ENCODE measurements at places on chromosomes 11 and 22.

DNA sequence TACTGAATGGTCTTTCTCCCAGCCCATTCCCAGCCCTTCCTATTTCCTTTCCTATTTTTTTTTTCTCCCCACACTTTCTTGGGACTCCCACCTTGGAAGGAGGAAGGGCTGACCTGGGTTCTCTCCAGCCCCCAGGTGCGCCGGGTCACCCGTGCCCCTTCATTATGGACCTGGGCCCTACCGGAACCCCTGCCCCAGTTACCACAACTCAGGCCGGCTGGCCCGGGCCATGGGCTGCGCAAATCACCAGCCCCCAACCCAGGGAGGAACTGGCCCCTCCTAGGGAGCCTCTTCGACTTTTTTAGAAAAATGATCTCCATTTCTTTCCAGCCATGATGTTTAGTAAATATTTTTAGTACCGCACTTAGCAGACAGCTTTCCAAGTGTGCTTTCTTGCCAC, 62.2 kb downstream of the MORC2 start:
- DNase-seq: no peak

DNA sequence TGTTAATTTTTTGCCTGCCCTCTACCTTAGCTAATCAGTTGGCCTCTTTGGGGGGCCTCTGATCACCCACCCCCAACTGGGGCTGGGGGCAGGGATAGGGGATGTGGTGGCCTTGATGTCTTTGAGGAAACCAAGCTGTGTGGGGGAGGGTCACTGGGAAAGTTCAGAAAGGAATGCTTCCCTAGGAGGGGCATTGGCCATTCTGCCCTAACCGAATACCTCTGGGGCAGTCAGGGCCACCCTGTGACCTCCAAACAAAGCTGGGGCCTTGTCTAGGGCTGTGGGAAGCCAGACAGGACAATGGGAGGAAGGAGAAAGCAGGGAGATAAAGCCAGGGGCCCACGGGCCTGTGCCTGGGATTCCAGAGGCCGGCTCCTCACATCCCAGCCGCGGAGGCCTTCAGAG, 97.5 kb downstream of the TSPAN18 start:
- no peak for DNase-seq

GRCh38 chr11:69943506-69943905, 124.3 kb upstream of the FGF3 start:
- no peak for DNase-seq

DNA sequence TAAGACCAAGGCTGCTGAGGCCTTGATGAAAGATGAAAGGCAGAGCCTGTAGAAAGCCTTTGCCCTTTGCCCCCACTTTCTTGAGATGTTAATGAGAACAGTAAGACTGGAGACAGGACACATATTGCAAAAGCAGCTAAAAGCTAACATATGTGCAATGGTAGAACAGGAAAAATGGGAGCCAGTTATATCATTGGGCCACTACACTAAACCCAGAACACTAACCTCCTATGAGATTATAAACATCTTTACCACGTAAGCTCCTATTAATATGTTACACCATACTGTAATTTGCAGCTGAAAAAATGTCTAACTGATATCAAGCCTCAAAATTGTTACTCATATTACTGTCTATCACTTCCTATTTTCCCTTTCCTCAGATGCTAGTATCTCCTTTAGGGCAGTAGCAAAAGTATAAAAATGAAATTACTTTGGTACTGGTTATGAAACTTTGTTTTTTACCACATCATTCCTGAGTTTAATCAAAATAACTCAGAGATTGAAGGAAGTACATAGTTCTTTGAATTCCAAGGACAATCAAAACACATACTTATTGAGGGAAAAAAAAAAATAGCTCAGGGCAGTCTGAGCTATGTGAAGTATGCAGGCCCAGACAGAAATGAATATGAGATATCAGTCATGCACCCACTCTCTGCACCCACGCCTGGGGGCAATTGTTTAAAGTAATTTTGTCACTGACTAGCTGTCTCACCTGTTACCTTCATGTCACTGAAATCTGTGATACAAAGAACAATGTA, 9.1 kb downstream of the HPS5 start:
- DNase-seq: no peak

DNA sequence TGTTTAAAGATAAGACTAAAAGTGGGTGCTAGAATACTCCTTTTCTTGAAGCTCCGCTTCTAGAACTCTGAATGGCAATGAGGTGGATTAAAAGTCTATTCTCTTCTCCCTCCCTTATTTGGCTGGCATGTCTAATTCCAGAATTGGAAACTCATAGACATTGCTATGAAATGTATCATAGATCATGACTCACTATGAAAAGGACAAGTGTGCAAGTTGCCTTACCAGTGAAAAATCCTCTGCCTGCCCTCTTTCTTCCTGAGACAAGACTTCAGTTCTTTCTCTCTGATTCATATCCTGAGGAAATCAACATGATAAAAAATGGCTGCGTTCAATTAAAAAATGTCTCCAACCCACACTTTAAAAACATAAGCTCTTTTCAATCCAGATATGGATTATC, 73.2 kb upstream of the BLID start:
- DNase-seq: no peak

- DNase-seq: no peak
These were observed 3.8 kb upstream of the PDXP start for GRCh38 chr22:37654563-37655251.

GRCh38 chr22:45284705-45285262, at the start of gene UPK3A:
TSS of gene UPK3A (plus strand) at chr22:45284949. CDS start at chr22:45285014, 65 bp downstream.
- no peak for DNase-seq

DNA sequence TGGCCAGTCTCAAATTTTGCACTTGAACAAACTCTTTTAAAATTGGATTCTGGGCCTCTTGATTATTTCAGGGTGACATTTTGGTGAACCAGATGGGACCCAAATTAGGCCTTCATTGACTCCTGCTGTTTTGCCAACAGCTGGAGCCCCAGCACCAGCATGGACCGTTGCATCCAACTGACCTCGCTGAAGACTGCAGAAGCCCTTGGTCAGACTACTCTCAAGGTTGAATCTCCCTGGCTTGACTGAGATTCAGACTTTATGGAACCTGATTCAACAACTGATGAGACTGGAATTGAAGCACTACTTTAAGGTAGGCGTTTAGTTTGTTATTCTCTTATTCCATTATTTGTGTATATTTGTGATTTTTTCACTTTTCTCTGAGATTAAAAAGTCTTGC, 41.7 kb downstream of the NARS2 start:
- DNase-seq: no peak

DNA sequence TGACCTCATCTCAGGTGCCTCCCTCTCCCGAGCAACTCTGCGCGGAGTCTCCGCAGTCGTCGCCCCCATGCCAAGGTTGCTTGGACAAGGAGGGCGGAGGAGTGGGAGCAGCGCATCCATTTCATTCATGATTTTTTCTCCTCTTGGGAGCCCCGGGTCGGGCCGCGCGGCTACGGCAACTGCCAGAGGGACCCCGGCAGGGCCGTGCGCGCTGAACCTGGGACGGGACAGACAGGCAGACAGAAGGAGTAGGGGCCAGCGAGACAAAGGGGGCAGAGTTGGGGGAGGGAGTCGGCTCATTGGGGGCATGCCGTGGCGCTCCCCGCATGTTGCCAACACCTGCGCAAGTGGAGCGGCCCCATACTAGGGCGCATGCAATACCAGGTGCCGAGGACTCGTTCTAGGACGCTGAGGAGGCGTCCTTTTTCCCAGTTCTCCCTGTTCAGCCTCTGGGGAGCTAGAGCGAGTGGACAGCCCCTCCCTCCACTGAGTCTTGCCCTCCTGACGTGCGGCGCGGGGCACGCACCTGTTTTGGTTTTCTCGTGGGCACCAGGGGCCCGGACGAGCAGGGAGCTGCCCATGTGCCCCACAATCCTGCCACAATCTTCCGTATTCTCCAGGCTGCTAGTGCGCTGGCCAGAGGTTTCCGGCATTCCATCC, 501 bp upstream of the PTPN5 start:
- DNase-seq: no peak

DNA sequence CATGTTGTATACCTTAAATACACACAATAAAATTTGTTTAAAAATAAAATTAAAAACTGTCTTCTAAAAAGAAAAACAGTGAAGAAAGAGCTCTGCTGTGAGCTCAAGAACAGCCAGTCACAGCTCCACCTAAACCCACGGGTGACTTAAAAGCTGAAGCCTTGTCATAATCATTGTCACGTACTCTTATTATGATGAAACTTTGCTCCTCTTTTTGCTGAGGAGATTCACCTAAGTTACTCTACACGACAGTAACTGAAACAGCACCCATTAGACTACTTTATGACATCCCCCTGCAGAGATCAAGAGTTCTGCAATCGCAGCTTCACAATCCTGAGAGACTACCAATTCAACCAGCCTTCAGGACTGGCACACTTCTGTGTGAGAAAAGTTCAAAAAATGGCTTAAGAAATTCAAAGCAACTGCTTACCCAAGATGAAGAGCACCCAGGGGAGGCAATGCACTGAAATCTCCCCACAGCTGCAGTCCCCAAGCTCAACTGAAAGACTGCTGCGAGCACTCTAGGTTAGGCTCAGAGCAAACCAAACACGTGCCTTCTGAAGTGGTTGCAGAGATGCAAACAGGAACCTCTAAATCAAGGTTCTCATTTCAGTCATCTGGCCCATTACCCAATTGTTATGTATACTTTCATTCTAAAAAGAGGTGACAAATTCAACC, at the start of gene JAML:
TSS of gene JAML (minus strand) at position 501 of the 678 bp plus-strand sequence. CDS start 10,145 bp downstream, outside the sequence.
- DNase-seq: no peak

DNA sequence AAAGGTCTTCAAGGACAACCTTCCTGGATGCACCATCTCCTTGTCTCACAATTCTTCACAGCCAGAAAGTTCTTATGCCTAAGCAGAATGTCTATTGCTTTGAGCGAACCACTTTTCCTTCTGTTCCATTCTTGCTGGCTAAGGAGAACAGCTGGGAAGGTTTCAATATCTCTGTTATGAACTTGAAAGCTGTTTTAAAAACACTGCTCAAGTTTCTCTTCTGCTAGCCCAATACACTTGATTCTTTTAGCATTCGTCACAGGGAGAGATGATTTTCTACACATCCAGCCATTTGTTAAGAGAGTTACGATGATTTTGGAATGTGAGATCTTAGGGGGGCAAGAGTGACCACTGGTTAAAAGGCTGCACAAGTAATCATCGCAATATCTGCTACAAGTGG, 249.3 kb downstream of the KIRREL3 start:
- no peak for DNase-seq

DNA sequence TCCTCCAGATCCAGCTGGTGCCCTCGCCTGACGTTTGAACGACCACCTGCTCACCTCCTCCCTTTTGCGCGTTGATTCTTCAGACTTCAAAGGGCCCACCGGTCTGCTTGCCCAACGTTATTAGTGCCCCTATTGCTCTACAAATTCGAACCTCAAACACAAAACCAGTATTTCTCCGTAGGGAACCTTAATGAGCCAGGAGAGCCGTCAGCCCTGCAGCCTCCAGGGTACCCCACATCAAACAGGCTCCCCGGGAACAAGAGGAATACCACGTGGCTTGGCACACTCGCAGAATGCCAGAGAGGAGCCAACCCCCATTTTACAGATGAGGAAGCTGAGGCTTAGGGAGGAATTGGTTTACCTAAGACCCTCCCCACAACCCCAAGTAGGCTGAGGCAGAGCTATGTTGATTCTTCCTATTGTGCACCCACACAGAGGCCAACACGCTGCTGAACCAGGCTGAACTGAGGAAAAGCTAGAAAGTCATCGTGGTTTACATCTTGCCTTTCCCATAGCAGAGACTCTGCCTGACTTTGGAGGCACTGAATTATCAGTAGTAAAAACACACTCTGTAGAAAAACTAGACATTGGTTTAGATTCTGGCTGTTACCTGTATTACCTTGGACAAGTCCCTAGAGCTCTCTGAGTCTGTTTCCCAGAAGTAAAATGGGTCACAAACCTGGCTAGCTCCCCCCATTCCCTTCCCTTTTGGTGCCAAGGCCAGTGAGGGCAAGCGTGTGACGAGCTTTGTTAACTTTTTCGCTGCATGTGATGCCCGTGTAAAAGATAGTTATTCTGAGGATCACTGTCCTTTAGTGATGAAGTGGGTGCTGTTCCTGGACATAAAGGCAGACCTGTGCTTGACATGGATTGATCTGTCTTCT, 764 bp downstream of the TKFC start:
- peak; percentile 6 for DNase-seq

DNA sequence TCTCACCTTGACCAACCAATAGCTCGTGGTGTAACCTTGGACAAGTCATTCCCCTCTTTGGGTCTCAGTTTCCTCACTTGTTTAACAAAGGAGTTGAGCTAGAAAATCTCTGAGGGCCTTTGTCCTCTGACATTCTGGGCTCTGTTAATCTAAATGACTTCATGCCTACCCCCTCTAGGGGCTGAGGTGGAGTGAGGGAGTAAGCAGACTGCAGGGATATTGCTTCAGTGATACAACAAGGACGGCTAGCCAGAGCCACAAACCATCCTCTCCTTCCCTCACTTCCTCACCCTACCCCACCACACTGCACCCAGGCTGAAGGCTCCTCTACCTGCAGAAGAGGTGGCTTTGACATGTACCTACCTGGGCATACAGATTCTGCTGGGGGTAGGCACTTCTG, 34.8 kb downstream of the RELT start:
- DNase-seq: no peak

GRCh38 chr11:2103668-2104523, 35.3 kb downstream of the IGF2 start:
- no peak for DNase-seq

- DNase-seq: no peak
These were observed 37.9 kb downstream of the B3GAT1 start for GRCh38 chr11:134374171-134374570.

DNA sequence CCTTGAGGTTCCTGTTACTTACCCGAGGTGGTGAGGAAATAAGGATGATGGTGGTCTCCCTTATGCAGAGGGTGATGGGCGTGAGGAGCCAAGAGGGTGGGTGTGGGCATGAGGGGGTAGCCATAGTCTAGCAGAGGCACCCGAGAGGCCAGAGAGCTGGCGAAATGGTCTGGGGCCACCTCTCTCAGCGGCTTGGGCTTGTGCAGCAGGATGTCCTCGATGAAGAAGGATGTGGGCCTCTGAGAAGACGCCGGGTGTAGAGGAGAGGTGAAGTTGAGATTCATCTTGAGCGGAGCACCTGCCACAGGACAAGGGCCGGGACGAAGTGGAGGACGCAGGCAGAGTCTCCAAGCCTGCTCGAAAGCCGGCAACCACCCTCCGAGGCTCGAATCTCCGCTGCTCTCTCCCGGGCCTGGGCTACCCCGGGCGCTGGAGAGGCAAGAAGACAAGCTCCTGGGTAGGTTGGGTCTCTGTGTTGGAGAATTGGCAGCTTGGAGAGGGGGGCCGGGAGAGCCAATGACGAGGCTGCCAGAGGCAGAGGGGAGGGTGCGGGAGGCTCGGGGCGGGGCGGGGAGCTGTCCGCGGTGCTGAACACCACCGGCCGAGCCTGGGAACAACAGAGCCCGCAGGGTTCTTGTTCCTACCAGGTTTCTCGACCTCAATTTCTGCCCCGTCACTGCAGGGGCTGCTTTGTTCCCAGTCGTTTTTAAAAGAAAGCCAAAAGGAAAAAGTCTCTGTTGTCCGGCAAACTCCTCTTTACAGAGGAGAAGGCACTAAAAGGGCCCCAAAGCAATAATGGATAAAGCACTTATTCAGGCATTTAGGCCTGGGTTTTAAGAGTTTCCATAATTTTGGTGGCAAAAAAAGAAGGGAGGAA, at the start of gene BSX:
TSS of gene BSX (minus strand) at position 447 of the 877 bp plus-strand sequence. CDS start at position 284, 163 bp downstream.
- peak; percentile 37 for DNase-seq
